Stimulated activated CD4-positive, alpha-beta T cell treated with anti-CD3 and anti-CD28 coated beads, Interleukin-12 subunit alpha, Interleukin-12 subunit beta, amount 100 ng/mL, for 24 hours (primary cell): ENCODE measurements at places on chromosomes 5 and 9.
A peak's percentile ranks its signal among the peaks of the same experiment; 100 is the strongest.

GRCh38 chr9:101485924-101486692 is 47.5 kb upstream of the RNF20 start:
- DNase-seq: no peak

DNA sequence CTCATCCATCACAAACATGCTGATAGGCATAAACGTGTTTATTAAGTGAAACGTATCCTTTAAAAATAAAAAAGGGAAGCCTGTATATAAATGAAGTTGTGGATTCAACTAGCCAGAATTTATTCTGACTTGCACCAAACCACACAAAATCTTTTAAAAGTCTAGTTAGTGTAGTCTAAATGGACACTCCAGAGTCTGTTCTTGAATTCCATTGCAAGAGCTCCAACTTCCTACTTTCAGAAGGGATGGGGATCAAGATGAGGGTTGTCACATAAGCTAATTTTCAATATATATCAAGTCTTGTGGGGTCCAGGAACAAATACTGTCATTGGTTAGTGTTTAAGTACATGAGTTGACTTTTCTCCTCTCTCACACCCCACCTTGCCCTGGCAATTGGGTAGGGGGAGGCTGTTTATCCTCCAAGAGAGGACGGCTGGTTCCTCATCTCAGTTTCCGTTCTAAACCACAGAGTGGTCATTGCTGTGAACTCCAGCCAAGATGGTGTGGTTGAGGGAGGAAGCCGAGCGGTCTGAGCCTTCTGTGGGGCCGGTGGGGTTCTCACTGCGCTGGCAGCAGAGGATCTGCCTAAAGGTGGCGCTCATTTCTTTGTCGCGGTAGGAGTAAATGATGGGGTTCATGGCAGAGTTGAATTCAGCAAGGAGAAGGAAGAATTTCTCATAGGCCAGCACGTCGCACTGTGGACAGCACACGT is 163.2 kb downstream of the LPAR1 start:
- DNase-seq: no peak

DNA sequence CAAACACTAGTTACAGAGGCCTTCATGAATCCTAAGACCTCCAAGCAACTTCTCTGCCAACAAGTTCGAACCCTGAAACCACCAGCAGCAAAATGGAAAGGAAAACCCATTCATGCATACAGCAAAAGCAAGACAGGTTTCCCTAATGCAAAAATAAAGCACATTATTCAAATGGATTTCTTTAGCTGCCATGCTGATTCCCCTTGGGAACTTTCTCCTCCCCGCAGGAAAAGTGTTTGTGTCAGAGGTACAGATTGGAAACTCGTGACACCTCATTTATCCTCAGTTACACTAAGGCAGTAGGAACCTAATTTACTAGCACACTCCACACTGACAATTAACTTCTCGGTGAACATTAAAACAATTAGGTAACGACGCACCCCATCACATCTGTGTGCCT is 63.4 kb downstream of the TLE1 start:
- DNase-seq: no peak

- peak; percentile 6 for DNase-seq
Measured at GRCh38 chr9:97668485-97668884, 28.7 kb downstream of the XPA start.

DNA sequence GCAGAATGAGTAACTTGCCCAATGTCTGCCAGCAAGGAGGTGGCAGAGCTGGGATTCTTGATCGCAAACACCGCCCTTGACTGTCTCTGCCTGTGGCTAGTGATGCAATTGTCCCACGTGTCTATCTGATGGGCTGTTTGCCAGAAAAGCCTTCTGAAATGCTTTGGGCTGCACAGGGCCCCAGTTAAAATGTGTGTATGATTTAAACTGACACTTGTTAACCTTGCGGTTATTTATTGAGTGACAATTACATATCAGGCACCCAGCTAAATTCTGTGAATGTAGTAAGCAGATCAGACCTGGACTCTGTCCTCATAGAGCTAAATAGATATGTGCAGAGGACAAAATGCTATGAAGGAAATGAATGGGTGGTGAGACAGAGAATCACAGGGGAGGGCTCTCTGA is 11.6 kb upstream of the IL12B start:
- DNase-seq: peak; percentile 26

GRCh38 chr9:125896404-125896803 is 149.2 kb downstream of the PBX3 start:
- DNase-seq: no peak

DNA sequence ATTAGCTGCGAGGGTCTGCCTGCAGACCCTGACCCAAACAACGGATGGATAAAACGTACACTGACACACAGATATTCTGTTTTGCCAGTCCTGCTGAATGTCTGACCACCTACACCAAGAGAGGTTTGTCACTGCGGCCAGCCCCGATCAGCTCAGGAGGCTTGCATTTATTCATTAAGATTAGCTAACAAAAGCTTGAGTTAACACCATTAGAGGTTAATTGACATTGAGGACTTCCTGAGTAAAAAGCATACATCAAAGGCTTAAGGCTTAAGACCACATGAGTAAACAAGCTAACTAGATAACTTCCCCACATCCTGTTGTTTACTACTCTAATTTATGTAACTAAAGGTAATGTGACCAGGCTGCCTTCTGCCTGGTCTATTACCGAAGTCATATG is 198.1 kb upstream of the TRPC7 start:
- DNase-seq: no peak
